ENCODE measurements at places on chromosomes 5 and 9.

DNA sequence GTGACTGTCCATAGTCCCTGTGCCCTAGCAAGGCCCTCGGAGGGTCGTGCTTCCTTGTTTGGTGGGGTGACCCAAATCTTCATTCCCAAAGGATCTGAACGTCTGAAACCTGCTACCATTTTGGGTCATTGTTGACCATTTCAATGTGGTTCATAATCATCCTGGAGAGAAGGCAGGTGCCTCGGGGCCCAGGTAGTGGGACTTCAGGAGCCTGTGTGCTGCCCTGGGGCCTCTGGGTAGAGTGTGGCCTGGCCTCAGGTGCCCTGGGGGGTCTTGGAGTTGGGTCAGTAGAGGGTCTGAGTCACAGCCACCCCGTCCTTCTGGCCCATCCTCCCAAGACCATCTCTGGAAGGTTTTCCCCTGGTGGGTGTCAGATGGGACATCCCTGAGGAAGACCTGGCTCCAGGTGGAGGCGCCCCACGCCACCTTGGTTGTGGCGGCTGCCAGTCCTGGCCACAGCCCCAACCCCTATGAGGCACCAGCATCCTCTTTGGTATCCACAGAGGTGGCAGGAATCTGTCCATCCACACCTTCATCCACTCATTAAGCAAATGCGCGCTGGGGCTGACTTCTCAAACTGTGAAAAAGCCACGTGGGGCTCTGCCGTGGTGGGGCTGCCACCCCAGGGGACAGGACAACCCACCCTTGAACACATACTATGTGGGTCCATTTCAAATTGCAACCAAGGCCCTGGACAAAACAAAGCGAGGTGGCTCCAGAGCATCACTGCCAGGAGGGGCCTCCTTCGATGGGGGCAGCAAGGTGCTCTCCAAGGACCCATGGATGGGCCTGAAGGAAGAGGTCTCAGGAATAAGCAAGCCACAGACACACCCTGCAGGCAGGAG, 41.6 kb upstream of the FCN1 start:
- DNase-seq: no peak

- no peak for DNase-seq
Measured at GRCh38 chr9:124659099-124659659, 111.9 kb downstream of the NR6A1 start.

GRCh38 chr5:91072881-91073280, 310.2 kb downstream of the ARRDC3 start:
- DNase-seq: no peak

DNA sequence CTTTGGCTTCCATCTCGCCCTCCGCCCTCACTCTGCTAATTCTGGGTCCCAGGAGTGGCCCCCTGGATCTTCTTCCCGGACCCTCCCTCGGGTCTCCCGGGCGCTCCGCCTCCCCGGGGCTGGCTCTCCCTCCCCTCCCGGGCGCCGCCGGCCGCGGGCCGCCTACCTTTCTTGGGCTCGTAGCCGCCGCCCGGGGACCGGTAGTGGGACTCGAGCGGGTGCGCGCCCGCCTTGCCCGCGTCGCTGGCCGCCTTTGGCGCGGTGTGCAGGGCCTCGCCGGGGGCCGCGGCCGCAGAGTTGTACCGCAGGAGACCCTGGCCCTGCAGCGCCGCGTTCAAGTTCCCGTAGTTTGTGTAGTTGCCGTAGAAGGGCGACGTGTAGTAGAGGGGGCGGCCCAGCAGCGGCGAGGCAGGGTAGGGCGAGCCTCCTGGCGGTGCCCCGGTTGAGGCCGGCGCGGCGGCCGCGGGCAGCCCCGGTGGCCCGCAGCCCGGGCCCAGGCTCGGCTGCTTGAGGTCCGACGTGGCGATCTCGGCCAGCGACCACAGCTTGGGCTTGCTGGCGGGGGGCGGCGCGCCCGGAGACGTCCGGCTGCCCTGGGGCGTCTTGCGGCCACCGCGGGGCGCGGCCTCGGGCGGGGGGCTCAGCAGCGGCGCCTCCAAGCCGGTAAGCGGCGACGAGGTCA, 3.2 kb downstream of the IRX2 start:
- DNase-seq: no peak

GRCh38 chr5:36730537-36731216, 124.3 kb downstream of the SLC1A3 start:
- DNase-seq: no peak

DNA sequence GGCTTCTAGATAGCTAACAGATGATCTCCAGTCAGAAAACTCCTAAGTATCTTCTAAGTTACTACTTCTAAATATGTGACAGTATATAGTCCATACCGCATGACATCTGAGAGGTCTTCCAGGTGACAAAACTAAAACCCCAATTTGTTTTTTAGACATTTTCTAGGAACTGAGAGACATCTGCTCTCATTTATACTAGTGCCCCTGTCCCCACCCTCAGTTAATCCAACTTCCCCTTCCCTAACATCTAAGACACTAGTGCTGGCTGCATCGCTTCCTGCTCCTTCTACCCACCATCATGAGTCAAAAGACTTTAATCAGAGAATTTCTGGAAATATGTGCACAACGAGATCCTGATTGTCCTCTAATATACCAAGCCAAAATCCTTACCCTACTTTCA, 37.9 kb downstream of the FBXW11 start:
- no peak for DNase-seq

- DNase-seq: no peak
Measured at GRCh38 chr5:167071981-167072610, 1219.3 kb upstream of the WWC1 start.

DNA sequence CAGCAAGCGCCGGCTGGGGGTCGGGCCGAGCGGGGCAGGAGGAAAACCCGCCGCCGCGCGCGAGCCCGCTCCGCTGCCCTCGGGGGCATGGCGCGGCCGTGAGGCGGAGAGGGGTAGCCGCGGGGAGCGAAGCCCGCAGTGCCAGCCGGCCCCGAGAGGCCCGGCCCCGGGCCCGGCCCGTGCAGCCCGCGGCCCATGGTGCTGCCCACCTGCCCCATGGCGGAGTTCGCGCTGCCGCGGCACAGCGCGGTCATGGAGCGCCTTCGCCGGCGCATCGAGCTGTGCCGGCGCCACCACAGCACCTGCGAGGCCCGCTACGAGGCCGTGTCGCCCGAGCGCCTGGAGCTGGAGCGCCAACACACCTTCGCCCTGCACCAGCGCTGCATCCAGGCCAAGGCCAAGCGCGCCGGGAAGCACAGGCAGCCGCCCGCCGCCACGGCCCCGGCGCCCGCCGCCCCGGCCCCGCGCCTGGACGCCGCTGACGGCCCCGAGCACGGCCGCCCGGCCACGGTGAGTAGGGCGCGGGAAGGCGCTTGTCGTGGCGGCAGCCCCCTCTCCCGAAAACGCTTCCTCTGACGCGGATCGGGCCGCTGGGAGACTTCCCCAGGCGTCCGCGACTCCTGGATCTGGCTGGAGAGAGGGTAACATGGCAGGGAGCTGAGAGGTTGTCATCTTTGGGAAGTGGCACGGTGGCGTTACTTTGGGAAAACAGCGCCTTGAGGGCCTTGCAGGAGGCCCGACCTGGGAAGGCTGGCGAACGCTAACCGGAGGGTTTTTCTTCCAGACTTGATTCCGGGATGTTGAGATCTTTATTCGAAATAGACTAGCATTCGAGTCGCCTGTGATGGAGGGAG, 523 bp downstream of the MAML1 start:
- no peak for DNase-seq

DNA sequence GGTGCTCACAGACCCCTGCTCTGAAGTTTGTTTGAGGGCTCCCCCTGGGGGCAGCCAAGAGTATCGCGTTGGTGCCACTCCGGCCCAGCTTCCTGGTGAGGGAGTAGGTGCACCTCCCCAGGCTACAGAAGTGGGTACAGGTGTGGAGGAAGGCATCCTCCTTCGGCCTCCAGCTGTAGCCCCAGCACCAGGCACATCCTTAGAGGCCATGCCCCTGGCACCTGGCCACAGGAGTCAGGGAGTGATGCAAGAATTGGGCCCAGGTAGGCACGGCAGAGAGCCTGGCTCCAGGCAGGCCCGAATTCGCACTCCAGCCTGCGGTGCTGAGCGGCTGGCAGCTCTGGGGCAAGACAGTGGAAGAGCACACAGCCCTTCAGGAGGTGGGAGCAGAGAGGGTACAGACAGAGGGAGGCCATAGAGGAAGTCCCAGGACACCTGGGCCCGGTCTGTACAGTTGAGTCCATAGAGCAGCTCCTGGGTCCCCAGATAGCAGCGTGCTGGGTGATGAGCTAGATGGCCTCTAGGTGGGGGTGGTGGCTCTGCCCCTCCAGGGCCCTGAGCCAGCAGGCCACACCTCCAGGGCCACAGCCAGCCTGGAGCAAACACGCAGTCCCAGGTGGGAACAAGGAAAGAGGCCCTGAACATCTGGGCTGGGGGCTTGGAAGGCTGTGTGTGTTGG, 2.4 kb downstream of the SAPCD2 start:
- DNase-seq: peak; percentile 58

DNA sequence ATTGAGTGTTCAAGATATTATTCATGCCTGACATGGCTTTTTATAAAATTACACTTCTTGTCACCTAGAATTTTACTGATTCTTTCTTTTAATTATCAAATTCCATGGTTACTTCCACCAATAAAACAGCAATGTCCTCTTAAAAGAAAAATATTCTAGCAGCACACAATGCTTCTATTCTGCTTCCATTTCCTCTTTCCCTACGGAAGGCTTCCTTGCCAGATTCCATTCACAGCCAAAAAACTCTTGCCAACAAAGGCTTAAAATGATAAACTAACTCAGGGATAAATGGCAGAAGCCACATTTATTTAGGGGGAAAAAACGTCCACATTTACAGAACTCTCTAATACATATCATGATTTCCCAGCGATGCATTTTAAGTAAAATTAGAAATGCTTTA, 111.6 kb downstream of the CTNND2 start:
- no peak for DNase-seq

DNA sequence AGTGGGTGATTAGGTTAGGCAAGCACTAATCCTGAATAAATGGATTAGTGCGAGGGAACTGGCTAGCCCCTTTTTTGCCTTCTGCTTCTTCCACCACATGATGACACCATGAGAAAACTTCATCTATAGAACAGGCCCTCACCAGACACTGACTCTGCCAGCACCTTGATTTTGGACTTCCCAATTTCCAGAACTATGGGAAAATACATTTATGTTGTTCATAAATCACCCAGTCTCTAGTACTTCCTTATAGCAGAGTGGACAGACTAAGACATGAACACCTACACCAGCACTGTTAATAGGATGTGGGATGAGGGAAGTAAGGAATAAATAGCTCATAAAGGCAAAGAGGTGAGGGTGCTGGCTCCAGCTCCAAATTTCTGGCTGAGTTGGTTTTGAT, 1.4 kb downstream of the ZNF622 start:
- DNase-seq: no peak

DNA sequence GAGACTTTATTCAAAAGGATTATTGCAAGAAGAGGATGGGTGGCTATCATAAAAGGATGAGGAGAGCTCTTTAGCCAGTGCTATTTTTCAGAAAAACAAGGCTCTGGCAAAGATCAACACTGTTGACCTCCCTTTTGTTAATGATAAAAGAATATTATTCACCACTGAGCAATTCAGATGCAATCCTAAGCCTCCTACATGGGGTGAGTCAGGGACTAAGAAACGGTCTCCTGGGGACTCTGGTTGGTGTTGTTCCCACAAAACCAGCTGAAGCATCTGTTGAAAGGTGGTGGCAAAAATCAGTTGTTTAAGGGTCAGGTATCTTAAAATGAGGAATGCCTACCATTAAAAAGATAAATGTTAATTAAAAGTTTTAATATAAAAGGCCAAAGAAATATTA, 7.7 kb upstream of the GCNT1 start:
- DNase-seq: no peak

DNA sequence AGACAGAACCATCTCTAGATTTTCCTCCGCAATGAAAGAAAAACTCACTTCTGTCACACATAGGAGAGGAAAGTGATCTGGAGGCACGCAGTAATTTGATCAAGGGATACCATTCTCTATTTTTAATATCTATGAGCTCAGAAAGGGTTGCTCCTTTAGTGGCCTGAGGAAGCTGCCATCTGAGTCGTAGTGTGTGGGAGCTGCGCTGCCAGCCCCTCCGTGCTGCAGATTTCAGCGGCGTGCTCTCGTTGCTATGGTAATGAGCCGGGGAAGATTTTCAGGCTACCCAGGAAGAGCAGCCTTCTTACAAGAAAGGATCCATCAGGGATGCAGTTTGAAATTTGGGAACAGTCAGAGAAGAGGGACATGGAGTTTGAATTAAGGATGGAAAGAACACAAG, 17.1 kb upstream of the GOLM1 start:
- no peak for DNase-seq

DNA sequence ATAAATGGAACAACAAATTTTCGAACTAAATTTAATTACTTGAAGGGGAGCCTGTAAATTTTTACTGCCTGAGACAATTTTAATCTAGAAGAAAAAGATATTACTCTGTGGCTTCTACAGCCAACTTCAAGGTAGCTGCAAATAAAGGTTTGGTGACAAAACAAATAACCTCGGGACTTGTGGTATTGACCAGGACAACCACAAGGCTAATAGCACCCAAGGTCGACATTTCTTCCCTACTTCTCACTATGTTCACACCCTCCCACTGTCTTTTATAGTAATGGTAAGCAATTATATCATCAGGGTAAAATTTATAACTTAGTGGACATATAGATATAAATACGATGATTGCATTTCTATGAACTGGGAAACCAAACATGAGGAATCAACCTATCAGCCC, 67.9 kb upstream of the SPINK5 start:
- DNase-seq: no peak

DNA sequence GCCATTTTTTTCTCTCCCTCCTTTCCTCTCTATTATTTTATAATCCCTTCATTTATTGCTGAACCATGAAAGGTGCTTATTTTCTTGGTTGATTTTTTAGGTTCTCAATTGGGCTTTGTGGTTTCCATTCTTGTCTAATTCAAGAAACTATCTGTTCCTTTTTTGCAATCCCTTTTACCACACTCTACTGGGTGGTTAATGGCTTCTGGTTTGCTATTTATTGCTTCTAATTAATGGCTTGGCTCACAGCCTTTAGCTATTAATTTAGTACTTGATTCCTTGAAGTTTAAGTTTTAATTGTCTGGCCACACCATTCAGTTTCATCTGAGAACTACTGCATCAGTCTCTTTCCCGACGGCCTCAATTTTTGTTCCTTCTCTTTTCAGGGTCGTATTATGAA, 5.6 kb downstream of the FRRS1L start:
- no peak for DNase-seq

DNA sequence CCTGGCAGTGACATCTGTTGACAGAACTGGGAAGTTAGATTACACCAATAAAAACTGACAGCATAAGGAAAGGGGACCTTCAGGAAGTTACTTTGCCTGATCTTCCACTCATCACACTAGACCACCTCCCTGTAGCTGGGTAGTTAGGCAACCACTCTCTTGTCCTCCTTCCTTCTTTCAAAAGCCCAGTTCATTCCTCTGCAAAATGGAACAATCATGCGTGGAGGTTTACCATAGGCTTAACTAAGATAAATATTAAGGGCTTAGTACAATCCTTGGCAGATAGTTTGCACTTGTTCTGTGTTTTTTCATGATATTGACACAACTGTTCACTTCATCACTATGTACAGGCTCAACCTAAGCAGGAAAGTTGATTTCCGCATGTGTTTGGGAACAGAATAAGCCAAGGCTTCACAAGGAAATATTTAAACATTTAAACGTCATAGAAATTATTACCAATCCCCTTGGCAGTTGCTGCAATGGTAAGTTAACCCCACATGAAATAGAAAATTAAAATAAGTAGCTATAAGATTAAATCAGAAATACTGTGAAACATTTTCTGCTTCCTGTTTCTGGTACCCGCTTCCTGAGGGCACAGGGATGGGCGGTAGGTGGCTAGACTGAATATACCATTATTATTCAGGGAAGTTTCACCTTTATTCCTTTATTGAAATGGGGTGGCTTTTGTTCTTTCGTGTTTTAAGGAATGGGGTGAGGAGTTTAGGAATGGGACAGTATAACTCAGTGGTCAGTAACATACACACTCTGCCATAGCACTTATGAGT, 9.9 kb upstream of the PTGER4 start:
- no peak for DNase-seq
